CD8-positive, alpha-beta T cell (primary cell): ENCODE measurements at places on chromosomes 16 and 17.

- no peak for DNase-seq
These were observed 3.3 kb downstream of the MARCHF10 start for GRCh38 chr17:62804822-62805221.

GRCh38 chr16:1438229-1439057 lies 5.9 kb downstream of the CCDC154 start:
- no peak for DNase-seq

DNA sequence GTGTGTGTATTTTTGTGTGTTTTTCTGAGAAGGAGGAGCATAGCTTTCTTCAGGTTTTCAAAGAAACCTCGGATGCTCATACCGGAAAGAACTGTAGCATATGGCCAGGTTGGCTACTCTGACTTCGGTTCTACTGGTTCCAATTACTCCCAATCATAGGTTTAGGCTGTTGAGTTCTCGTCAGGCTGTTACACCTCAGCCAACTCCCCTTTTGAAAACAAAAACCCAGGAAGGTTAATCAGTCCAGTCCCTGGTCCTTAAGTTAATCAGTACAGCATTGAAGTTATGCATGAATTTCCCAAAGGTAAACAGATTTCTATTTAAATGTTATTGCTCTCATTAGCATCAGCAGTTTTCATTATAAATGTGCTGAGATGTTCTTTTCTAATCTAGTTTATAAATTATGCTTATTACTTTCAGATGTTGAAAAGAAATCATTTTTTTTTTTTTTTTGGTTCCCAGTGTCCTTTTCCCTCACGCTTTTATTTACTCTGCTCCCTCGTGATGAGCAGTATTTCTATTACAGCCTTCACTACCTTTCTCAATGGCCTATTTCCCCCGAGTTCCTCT lies 111.0 kb downstream of the NPIPB5 start:
- DNase-seq = no peak

- DNase-seq = no peak
These were observed 22.1 kb upstream of the PHF12 start for GRCh38 chr17:28973425-28973824.

DNA sequence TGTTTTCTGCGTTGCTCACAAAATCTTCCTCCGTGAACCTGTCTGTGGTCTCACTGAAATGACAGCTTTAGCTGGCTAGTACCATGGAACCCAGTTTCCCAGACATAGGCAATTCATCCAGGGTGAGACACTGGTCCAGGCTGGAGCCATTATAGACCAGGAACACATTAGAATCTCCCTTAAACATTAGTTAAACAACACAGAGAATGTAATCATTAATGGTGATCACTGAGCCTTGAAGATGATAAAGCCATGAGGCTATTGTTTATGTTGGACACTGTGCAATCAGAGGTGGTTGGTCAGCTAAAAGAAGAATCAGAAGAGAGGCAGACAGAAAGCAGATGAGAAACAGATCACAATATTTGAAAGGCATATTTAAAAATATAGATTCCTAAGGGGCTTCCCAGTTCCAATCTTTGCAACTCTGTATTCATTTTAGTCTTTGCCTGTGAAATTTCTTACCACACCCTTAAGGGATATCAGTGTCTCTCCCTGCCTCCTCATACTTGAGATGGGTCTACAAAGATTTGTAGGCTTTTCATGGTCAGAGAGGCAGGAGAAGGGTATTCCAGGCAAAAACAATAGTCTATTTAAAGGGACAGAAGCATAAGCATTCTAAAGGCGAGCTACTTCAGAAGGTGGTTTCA lies 317.9 kb downstream of the MAP2K6 start:
- no peak for DNase-seq

DNA sequence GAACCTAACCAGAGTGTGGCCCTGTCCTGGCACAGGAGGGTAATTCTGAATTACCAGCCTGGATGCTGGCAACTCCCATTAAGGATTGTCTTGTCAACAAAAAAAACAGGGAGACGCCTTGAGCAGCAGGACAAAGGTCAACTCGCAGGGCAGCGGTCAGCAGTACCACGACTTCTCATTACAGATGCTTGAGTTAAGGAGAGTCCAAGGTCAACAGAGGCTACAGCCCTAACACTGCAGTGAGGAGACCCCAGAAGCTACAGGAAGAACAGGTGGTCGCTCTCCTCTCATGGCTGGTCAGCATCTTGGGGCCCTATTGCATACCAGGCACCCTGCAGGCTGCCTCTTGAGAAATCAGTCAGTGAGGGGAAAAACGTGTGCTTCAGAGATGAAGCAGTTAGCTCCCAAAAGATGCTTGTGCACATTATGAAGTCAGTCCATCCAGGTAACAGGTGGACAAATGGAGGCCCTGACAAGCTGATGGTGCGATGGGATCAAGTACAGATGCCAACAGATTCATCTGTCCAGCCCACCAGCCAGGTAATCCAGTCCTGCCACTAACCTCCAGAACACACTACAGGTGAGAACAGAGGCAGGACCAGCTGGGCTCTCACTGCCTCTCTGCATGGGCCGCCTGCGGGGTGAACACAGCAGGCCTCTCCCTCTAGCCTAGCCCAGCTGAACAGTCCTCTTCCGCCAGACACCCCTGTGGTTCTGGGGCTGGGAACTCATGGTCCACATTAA lies 4.2 kb downstream of the CSNK1D start:
- DNase-seq = no peak

- no peak for DNase-seq
These were observed 28.4 kb downstream of the LRRC75A start for GRCh38 chr17:16463358-16464302.

GRCh38 chr17:41895617-41896016 lies 23.1 kb downstream of the ACLY start:
- DNase-seq = no peak
